Activated T-helper 17 cell treated with anti-CD3 and anti-CD28 coated beads, Interleukin-2, amount 50 U/mL, for 72 hours (primary cell): ENCODE measurements at places on chromosomes 6 and 20.

GRCh38 chr6:57312004-57312345 lies 5.5 kb upstream of the PRIM2 start:
- ATAC-seq, result no peak

GRCh38 chr6:158143700-158144099 lies 24.4 kb downstream of the SERAC1 start:
- peak; percentile 46 for ATAC-seq

GRCh38 chr20:63553933-63554290 lies at the start of gene FNDC11:
FNDC11 (plus strand) TSS chr20:63554159; CDS start chr20:63555664, 1,505 bp downstream.
- peak; percentile 37 for ATAC-seq

DNA sequence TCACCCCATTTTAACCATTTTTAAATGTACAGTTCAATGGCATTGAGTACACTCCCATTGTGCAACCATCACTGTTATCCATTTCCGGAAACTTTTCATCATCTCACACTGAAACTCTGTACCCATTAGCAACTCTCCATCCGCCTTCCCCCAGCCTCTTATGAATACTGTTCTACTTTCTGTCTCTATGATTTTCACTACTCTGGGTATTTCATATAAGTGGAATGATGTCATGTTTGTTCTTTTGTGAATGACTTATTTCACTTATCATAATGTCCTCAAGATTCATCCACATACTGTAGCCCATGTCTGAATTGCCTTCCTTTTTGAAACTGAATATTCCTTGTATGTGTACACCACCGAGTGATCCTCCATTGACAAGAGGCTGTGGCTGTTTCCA lies 92.9 kb upstream of the TOX2 start:
- ATAC-seq, result peak; percentile 92

- no peak for ATAC-seq
Measured at GRCh38 chr6:113396730-113397129, 460.4 kb upstream of the MARCKS start.
